ENCODE measurements at places on chromosomes 12 and 14.
A peak's percentile ranks its signal among the peaks of the same experiment; 100 is the strongest.

GRCh38 chr12:91356405-91356804 is 173.8 kb upstream of the DCN start:
- no peak for DNase-seq

DNA sequence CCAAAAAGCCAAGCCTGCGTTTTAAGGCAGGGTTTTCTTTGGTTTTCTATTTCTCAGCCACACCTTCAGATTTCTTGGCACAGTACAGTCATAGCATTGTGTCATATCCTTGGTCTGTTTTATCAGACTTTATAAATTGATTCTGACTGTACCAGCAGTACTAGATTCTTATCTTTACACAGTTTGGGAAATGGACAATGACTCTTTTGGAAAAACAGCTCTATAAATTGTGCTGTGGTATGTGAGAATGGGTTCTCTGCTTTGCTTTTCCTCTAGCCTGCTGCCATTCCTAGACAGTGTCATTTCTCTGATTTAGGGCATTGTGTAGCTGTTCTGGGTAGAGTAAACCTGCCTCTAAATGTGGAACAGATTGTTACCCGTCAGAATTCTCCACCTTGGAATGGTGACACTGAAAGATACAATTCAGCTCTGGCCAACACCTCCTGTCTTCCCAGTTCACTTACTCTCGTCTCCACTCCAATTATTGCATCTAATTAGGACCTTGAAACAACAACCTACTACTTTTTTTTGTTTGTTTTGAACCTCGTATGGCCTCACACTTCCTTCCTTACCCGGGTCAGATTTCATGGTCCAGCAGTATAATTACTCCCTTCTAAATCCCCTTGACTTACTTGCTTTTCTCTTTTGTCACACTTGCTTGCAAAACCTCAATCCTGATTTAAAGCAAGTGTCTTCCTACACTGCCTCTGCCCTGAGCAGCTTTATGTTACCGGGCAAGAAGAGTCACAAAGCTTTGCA is 226.3 kb downstream of the ERC1 start:
- peak; percentile 69 for DNase-seq

DNA sequence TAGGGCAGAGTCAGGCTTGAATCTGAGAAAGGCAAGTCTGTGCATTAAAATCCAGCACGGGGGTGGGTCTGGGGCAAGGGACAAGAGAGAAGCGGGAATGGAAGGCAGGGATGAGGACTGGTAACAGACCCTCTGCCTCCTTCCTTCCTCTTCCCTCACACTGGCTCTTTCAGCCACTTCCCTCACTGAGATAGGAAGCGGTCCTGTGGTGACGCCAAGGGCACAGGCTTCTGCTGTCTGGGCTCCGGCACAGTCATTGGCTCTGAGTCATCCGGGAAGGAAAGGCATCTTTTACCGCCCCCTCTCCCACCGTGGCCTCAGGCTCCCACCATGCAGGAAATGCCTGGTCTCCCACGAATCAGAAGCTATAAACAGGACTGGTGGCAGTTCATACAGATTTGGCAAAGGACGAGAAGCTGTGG is 70.2 kb downstream of the ETV6 start:
- DNase-seq: peak; percentile 41

DNA sequence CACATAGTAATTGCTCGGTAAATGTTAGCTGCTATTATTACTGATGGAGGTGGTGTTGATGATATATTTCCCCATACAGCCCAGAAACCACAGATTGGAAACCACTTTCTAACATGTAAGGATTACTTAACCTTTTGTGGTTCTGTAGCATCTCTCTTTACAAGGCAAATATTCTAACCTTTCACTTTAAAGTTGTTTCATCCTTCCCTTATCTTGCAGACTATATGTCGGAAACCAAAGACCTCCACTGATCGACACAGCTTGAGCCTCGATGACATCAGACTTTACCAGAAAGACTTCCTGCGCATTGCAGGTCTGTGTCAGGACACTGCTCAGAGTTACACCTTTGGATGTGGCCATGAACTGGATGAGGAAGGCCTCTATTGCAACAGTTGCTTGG is 75.8 kb downstream of the FRMD6 start:
- no peak for DNase-seq

DNA sequence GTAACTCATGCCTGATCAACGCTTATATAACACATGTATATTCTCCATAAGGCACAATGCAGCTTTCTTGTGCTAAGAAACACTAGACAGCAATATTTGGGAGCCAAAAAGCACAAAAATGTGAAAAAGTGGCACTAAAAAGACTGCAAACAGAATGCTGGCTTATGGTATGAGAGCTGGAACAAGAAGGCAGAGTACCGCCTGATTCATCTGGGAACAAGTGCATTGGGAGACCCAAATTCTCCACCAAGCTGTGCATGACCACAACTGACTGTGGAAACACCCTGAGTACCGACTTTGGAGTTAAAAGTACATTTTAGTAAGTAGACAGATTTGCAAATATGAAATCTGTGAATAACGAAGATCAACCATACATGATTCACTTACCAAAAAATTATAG is 25.1 kb downstream of the E2F7 start:
- no peak for DNase-seq

- no peak for DNase-seq
Measured at GRCh38 chr12:43208221-43208620, 343.8 kb downstream of the ADAMTS20 start.

GRCh38 chr12:79351251-79351650 is 339.5 kb downstream of the PAWR start:
- DNase-seq: no peak

GRCh38 chr12:122318607-122319605 is 52.6 kb upstream of the VPS33A start:
- DNase-seq: peak; percentile 21

- DNase-seq: no peak
Measured at GRCh38 chr14:39425947-39426346, 6.3 kb downstream of the FBXO33 start.

- DNase-seq: no peak
Measured at GRCh38 chr14:20730891-20731290, 14.8 kb upstream of the EDDM3A start.

- DNase-seq: no peak
Measured at GRCh38 chr12:12180575-12180974, 86.3 kb downstream of the LRP6 start.

DNA sequence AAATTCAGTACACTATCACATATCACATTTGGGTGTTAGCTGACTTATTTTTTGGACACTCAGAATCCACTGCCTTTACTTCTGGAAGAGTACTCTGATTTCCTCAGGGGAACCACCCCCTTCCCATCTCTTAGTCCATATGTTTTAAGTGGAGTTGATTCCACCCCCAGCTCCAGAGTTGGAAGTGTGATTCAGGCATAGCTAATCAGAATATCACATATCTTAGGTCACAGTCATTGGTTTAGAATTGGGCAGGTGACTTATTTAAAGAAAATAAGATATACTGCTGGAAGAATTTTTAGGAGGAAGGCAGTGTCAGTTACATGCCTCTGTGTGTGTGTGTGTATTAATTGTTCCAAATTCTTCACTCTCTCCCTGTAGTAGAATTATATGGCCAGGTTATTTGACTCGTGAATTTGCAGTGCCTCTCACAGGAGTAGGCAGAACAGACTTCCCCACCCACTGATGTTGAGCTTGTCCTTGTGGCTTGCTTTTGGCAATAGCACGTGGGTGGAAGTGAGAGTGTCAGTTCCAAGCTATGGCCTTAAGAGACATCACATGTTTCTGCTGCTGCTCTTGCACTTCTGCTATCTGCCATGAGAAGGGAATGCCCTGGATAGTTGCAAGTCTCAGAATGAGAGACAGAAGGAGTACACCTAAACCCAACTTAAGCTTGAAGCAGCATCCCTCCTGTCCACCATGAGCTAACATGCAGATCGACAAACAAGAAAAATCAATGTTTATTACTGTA is 6.4 kb upstream of the GAS2L3 start:
- no peak for DNase-seq

DNA sequence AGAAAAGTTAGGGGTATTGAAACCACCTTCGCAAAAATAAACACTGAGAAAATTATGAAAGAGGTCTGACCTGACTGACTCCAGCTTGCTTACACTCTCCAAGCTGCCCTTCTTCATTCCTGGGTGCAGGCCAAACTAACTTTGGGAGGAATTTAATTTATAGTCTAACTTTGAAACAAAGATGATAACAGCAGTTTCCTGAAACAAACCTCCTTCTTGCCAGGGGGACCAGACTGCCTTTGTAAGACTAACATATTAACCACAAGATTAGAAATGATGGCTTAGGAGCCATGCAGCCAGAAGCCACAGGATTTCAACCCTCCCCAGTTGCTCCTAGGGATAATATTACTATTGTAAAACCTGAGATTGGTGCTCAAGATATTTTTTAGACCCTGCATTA is 13.8 kb upstream of the EEA1 start:
- DNase-seq: no peak

GRCh38 chr14:93960108-93960475 is 16.3 kb downstream of the ASB2 start:
- peak; percentile 59 for DNase-seq

GRCh38 chr14:50398189-50398580 is 1.5 kb upstream of the CDKL1 start:
- no peak for DNase-seq

DNA sequence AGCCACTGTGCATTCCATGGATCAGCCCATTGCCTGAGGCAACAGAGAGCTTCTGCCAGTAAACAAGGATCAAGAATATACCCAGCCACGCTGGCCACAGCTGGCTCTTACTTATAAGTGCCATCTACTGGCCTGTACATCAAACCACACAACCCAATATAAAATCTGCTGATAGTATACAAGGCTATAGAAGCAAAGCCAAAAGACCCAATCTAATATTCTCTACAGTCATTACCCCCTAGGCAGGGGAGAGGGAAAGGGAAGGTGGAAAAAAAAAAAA is 4.4 kb upstream of the FAM186B start:
- DNase-seq: no peak

- DNase-seq: no peak
Measured at GRCh38 chr12:62738616-62739015, 196.3 kb downstream of the PPM1H start.

- no peak for DNase-seq
Measured at GRCh38 chr12:2456813-2457186, 338.0 kb upstream of the FKBP4 start.

DNA sequence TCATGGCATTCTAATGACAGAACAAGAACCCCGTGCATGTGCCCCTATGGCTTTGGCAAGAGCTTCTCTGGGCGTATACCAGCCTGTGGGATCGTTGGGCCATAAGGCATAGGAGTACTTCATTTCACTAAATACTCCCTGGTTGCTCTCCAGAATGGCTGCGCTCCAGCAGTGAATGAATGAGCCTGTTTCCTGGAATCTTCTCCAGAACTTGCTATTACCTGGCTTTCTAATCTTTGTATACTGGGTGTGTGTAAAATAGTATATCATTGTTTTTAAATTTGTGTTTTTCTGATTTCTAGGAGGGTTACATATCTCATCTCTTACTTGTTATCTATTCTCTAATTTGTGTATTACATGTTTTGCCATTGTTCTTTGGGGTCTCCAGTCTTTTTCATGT is 28.6 kb upstream of the EMP1 start:
- DNase-seq: no peak

DNA sequence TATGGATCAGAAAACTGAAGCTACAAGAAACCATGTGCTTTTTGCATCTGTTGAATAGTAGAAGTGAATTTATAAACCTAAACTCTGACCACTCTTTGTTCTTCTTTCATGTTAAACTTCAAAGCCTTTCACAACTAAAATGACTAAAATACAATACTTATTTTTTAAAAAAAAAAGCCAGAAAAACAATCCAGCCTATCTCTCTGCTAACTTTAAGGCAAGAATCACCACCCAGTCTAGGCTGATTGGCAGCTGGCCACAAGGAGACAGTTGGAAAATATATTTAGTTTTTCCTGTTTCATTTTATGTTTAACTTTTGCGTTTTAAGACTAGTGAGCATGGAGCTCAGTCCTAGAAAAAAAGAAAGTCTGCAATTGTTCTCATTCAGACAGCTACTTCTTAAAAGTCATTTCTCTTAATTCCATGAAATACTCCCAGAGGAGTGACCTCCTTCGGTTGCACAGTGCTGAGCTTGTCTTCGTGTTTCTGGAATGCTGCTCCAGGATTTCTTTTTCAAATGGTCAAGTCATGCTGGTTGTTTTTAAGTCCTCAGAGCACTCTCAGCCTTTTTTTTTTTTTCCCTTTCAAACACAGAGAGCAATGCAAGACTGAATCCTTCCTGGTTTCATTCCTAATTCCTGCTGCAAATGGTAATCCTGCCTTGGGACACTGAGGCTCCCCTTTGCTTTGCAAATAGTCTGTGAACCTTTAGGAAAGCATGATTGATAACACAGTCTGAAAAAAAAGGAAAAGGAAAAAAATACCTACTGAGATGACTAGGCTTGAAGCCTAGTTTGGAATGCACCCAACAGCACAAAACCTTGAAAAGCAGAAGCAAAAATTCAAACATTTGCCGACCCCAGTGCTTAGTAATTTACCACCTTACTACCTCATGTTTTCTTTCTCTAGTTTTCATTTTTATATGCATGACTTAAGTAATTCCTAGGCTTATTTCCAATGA is 233.3 kb upstream of the DAAM1 start:
- no peak for DNase-seq

DNA sequence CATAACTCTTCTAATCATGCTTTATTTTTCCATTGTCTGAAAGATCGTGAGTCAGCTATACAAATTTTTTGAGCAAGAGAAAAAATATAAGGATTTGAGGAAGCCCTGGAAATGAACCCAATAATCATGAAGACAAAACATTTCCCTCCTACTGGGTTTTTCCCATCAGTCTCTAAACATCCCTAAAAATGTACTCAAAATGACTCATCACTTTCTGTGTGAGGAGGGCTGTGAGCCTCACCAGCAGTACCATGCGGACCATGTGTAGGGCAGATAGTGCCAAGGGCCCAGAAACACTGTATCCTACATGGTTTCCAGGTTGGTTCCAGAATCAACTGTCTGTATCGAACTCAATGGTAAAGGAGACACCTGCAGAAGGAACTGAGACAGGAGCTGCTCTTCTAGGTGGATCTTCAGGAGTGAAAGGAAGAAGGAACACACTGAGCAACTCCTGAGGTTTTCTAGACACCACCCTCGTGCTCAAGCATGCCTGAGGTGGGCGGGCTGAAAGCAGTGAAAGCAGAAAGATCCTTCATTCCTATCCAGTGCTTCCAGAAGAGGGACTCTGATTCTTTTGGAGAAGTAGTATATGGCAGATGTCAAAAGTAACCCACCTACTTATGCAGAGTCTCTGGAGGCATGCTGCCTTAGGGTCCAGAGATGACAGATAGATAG is 48.6 kb upstream of the RHOJ start:
- peak; percentile 22 for DNase-seq

DNA sequence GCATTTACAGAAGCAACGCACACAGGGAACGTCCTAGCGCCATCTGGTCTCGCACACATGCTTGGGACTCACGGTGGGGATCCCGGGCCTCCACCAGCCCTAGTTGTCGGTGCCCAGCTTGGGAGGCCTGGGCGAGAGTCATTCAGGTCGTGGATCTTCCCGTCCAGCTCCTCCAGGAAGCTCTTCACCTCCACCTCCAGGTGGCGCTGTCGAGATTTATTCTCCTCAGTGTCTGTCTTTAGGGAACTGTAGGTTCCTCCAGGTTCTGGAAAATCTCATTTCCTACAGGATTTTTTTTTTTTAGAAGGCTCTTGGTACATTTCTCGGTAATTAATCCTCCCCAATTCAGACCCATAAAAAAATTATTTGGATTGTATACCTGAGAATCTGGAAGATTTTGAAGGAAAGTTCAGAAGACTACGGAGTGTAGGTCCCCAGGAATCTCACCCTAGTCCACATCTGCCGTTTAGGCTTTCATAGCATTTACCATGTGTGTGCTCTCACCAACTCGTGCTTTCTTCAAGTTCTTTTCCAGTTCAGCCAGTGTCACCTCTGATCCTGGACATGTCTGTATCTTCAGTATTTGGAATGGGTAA is 910.0 kb downstream of the TMEM121 start:
- no peak for DNase-seq

GRCh38 chr12:45725631-45726602 is 3.6 kb upstream of the ARID2 start:
- DNase-seq: peak; percentile 64
